ENCODE measurements at places on chromosomes 3 and 15.

DNA sequence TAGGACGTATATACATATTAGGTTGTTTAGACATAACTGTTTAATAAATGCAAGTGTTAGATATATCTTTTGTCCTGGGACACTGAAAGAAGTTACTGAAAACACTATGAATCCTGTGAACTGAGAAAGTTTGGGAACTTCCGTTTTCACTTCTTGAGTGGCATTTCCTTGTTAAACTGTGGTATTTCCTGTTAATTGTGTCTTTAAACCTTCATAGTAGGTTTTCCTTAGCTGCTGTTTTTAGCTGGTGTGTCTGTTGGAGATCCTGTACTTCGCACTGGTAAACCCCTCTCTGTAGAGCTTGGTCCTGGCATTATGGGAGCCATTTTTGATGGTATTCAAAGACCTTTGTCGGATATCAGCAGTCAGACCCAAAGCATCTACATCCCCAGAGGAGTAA, 37.1 kb downstream of the ATP6V1A start:
- no peak for DNase-seq

- no peak for DNase-seq
Observed at GRCh38 chr15:25508369-25509002, 69.7 kb upstream of the UBE3A start.

DNA sequence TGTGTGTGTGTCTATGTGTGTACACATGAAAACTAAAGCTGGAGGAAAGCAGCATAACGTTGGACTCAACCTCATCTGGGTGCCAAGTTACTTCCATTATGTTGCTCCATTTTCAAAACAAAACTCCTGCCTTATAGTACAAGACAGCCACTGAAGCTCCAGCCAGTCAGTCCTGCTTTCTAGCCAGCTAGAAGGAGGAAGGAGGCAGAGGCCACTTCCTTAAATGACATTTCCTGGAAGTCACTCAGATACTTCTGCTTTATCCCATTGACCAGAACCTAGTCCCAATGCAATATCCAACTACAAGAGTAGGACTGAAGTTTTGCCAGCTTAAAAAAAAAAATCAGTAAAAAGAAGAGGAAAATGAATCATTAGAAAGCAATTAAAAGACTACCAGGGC, 31.7 kb downstream of the CADPS start:
- no peak for DNase-seq

GRCh38 chr3:138068579-138069174, 46.7 kb downstream of the DZIP1L start:
- peak; percentile 79 for DNase-seq

- DNase-seq = no peak
Observed at GRCh38 chr15:23569151-23569925, 3.9 kb downstream of the MKRN3 start.

- no peak for DNase-seq
Observed at GRCh38 chr15:67070150-67070549, 4.7 kb downstream of the SMAD3 start.

Data from activated T-cell treated with anti-CD3 and anti-CD28 coated beads for 1 hour (primary cell).